Activated CD8-positive, alpha-beta memory T cell treated with anti-CD3 and anti-CD28 coated beads for 24 hours (primary cell): ENCODE measurements at places on chromosomes 1 and 21.

DNA sequence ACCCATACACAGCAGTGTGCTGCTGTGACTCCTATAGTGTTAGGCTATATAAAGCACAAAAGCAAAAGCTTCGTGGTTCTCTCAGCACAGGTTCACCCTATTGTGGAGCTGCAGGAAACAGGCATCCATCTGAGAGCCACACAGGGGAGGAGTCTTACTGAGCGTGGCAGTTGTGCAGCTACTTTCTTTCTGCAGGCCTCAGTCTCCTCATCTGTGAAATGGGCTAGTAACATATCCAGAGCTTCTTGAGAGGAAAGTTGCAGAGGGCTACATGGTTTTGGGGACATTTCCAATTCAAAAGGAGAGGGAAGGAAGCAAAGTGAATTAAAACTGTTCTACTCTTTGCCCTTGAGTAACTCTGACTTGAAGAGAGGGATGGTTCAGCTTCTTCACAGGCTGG is 142.0 kb downstream of the FOXD2 start:
- no peak for DNase-seq

DNA sequence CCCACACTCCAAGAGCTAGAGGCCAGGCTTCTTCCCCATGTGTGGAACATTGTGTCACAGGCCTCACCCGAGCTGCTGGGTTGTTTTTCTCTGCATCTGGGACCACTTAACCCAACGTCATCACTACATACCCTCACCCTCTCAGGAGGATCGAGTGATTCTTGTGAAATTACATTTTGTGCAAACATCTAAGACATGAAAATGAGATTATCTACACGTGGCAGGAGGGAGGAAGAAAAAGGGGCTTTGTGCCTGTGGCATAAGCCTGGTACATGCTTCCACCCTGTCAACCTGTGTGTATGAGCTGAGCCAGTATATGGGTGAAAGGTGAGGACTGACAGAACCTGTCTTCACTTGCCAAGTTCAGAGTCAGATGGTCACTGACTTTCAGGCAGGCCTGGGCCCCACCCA is 1.6 kb downstream of the CPT2 start:
- no peak for DNase-seq

GRCh38 chr21:26691416-26691815 is 118.3 kb upstream of the CYYR1 start:
- no peak for DNase-seq

- no peak for DNase-seq
These were observed 3.2 kb downstream of the HAO2 start for GRCh38 chr1:119371815-119372214.

GRCh38 chr1:226912587-226913176 is 27.4 kb upstream of the COQ8A start:
- peak; percentile 70 for DNase-seq

GRCh38 chr1:229132706-229133105 is 138.2 kb upstream of the RAB4A start:
- DNase-seq: no peak

- no peak for DNase-seq
These were observed 26.2 kb upstream of the CAP1 start for GRCh38 chr1:40014253-40014706.

DNA sequence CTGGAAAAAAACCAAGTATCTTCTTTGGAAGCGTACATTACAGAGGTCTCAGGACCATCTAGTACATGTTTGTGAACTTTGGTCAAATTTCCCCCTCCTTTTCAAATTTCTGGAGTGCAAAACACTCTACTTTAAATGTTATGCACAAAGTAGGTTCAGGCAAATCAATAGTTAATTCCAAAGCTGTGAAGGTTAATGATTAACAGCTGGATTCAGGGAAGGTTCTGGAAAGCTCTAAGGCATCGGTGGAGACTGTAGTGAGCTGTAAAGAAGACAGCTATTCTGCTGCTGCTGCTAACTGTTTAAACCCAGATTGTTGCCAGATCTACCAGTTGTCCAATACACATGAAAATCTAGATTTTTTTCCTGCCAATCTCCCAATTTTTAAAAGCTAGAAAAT is 70.9 kb downstream of the ELAVL4 start:
- no peak for DNase-seq

DNA sequence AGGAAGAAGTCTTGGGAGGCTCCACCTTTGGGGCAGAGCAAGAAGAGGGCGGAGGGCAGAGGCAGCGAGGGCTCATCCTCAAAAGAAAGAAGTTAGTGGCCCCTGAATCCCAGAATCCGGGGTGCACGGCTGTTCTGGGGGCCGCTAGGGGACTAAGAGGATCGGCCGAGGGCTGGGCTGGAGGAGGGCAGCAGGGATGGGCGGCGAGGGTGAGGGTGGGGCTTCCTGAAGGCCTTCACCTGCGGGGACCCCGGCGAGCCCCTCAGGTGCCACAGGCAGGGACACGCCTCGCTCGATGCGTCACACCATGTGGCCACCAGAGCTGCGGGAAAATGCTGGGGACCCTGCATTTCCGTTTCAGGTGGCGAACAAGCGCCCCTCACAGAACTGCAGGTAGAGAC is 23.9 kb downstream of the COL6A1 start:
- DNase-seq: no peak

DNA sequence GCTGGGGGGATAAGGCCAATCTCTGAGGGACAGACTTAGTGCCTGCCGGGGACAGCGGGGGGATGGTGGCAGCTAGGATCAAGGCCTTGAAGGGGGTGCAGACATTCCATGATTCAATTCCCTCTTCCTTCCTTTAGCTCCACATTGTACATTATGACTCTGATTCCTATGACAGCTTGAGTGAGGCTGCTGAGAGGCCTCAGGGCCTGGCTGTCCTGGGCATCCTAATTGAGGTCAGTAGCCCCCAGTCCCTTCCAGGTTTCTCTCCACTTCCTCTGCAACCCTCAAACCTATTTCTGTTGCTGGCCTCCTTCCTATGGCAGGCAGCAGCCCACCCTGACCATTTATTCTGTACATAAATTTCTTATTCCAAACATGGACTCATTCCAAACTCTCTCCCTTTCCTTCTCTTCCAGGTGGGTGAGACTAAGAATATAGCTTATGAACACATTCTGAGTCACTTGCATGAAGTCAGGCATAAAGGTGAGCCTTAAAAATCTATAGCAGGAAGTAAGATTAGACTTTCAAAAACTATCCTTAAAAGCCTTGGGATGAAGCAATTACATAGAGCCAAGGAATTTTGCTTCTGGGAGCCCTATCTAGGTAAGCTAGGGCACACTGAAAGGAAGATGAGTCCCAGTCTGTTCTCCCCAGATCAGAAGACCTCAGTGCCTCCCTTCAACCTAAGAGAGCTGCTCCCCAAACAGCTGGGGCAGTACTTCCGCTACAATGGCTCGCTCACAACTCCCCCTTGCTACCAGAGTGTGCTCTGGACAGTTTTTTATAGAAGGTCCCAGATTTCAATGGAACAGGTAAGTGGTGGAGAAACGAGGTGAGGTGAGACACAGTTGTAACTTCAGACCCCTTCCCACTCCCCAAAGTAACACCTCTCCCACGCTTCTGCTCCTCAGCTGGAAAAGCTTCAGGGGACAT is 5.1 kb downstream of the CA14 start:
- DNase-seq: no peak

DNA sequence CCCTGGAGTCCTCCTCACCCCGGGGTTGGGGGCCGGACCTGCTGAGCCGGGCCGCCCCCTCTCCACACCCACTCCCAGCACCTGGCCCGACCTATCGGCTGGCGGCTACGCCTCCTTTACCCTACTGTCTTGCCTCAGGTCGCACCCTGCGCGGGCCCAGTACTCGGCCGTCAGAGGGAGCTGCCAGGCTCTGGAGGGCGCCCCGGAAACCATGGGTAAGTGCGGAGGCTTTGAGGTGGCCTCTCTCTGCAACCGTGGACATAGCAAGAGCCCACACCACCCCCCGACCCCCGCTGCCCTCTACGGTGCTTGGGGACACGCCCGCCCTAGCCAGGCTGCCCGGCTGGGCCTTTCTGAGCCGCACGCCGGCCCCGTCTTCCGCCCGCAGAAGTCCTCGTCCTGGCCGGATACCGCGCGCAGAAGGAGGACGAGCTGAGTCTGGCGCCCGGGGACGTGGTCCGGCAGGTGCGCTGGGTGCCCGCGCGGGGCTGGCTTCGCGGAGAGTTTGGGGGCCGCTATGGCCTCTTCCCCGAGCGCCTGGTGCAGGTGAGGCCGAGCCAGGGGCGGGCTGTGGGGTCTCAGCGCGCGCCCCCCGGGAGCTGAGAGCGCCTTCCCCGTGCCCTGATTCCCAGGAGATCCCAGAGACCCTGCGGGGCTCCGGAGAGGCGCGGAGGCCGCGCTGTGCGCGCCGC is at the start of gene SH3D21:
Gene SH3D21, plus strand, starts transcription at position 159 of the 692 bp plus-strand sequence. Its CDS starts 53 bp downstream, at position 212.
- peak; percentile 76 for DNase-seq

DNA sequence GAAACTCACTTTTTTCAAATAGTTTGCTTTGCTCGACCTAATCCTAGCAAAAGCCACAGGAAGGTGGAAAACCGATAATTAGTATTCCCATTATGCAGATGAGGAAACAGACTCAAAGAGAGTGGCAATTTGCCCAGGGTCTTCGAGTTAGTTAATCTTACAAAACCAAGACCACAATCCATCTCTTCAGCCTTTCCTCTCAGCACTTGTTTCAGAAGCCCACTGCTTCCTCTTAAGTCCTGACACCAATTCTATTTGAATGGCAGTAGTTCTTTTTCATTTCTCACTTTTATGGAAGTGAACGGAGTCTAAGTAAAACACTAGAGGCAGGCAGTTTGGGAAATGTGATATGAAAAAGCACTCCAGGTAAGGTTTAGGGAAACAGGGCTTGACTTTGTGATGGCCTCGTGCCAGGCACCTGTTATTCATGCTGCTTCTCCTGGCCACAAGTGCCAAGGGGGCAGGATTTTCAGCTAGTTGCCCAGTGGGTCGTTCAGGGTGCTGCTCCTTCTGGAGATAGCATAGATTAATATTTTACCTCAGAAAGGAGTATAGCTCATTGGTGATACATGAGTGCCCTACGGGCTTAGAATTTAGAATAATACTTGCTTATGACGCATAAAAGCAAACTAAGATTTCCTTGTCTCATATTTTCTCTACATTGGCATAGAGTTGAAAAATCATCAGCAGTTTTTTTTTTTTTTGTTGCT is 76.6 kb upstream of the NRIP1 start:
- DNase-seq: no peak

DNA sequence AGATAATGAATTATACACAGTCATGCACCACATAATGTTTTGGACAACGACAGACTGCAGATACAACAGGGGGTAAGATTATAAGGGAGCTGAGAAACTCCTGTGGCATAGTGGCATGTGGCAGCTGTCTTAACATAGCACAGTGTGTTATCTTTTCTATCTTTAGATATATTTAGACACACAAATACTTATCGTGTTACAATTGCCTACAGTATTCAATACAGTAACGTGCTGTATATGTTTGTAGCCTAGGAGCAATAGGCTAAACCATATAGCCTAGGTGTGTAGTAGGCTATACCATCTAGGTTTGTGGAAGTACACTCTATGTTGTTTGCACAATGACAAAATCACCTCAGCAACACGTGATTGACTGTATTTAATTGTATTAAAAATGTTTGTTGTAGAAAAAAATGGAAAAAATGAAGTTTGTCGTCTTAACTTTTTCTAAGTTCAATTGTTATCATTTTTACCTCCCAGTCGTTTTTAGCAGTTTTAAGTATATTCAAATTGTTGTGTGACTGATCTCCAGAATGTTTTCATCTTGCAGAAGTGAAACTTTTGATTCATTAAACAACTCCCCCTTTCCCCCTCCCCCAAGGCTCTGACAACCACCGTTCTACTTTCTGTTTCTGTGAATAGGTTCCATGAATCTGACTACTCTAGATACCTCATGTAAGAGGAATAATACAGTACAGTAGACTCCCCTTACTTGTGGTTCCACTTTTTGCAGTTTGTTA is 351.0 kb upstream of the B3GALT2 start:
- DNase-seq: peak; percentile 72

DNA sequence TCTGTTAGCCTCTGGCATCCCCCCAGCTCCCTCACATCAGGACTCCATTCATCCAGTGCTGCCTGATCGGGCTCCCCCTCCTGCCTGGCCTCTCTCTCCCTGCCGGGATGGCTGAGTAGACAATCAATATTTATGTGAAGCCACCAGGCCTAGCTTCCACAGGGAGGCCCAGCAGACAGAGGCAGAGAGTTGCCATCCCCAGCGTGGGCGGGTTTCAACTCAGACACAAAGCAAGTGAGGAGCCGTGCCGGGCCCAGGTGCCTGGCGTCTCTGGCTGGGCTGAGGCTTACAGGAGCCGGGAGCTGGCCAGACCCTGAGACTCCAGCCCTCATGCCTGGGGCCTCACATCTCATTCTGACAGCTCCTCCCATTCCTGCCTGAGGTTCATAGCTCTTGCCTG is 34.5 kb upstream of the ATP2B4 start:
- DNase-seq: no peak

- no peak for DNase-seq
These were observed at the start of gene PRKAA2 for GRCh38 chr1:56644919-56645676. Gene PRKAA2, plus strand, starts transcription at chr1:56645314. Its CDS starts 74 bp downstream, at chr1:56645388.
